Esophagus muscularis mucosa (tissue), 4 donors: ENCODE measurements at places on chromosomes 3 and 15.

GRCh38 chr3:1728510-1728909 is 370.2 kb upstream of the CNTN4 start:
- H3K27me3 ChIP-seq, result no peaks in the 10 kb centered on the region
- H3K4me3 ChIP-seq, result no peak overlapping the region
- H3K36me3 ChIP-seq, result no peaks in the 10 kb centered on the region
- H3K27ac ChIP-seq, result no peak overlapping the region
- H3K4me1 ChIP-seq, result no peaks in the 10 kb centered on the region

GRCh38 chr15:92151741-92152140 is 241.9 kb upstream of the ST8SIA2 start:
- H3K4me3 ChIP-seq, result no peak overlapping the region
- DNase-seq, result no peak
- peaks cover 13% of the 10 kb centered on the region for H3K36me3 ChIP-seq
- H3K27me3 ChIP-seq, result no peaks in the 10 kb centered on the region
- no peak overlapping the region for H3K27ac ChIP-seq
- no peaks in the 10 kb centered on the region for H3K4me1 ChIP-seq

DNA sequence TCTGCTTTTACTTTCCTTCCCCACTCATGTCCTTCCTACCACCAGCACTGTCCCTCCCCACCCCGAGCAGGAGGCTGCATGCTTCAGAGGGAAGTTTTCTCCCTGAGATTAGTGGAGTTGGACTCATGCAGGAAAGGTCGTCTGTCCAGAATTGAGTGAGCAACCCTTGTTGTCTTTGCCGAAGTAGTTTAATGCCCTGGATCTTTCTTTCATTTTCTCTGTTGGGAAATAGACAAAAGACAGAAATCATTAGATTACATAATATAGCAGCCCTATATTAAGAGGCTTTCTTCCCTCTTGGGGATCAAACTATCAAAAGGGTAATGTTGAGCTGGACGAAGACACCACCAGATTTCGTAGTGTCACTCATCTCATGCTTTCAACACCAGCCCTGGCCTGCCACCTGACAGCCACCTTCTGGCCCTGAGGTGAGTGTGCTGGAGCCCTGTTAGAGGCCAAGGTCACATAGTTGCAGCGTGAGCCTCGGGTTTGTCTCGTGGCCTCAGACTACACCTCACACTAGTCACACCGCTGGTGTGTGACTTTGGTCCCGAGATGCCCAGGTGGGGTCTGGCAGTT is 231.0 kb downstream of the ITPR1 start:
- no peaks in the 10 kb centered on the region for H3K27me3 ChIP-seq
- peaks cover 25% of the 10 kb centered on the region for H3K36me3 ChIP-seq
- H3K4me1 ChIP-seq, result peaks cover 48% of the 10 kb centered on the region
- DNase-seq, result no peak
- no peak overlapping the region for H3K4me3 ChIP-seq

- H3K36me3 ChIP-seq, result peaks cover 7% of the 10 kb centered on the region
- no peak overlapping the region for H3K4me3 ChIP-seq
- no peaks in the 10 kb centered on the region for H3K27me3 ChIP-seq
- no peak for DNase-seq
- H3K4me1 ChIP-seq, result peaks cover 15% of the 10 kb centered on the region
- peak overlapping the region; percentile 70 for H3K27ac ChIP-seq
Observed at GRCh38 chr3:10173095-10173925, 8.6 kb downstream of the IRAK2 start.

DNA sequence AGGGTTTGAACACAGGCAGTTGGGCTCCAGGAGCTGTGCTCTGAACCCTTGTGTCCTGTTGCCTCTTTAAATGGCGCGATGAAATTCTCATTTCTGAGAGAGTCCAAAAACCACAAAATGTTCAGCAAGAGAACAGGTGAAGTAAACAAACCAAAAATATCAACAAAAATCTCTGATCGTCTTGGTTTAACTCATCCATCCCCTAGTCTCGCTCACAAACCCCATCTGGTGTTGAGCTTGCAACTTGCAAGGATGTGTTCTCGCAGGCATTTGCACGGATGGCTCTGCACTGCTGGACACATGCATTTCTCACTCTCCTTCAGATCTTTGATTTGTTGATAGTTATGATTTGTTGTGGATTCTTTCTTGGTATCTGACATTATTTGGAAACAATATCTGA is 31.1 kb downstream of the FAH start:
- H3K27me3 ChIP-seq, result no peaks in the 10 kb centered on the region
- no peak for DNase-seq
- no peak overlapping the region for H3K4me3 ChIP-seq
- H3K27ac ChIP-seq, result no peak overlapping the region

GRCh38 chr3:190101320-190102011 is 19.2 kb downstream of the P3H2 start:
- H3K27me3 ChIP-seq, result no peaks in the 10 kb centered on the region
- no peaks in the 10 kb centered on the region for H3K36me3 ChIP-seq
- DNase-seq, result no peak

DNA sequence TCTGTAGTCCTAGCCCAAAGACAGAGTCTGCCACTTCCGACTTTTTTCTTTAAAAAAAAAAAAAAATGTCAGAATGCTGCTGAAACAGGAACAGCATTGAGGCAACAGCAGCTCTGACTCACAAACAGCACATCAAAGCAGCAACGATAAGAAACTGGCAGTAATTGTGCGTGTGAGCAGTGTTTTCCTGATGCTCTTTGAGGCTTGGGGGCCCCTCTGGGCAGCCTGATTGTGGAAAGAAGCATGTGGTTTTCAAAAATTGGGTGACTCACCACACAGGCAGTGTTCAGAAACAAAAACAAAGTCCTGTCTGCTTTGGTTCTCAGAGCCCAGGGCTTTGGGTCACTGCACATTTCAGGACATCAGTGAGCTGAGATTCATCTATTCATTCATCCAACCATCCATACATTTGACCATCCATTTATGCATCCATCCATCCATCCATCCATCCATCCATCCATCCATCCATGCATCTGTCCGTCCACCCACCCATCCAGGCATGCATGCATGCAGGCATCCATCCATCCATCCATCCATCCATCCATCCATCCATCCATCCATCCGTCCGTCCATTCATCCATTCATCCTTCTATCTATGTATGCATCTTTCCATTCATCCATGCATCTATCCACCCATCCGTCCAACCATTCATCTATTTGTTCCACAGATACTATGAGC is 308.4 kb downstream of the RPLP1 start:
- H3K4me1 ChIP-seq, result no peaks in the 10 kb centered on the region
- H3K4me3 ChIP-seq, result no peak overlapping the region
- H3K36me3 ChIP-seq, result no peaks in the 10 kb centered on the region
- peak overlapping the region; percentile 44 for H3K27ac ChIP-seq

GRCh38 chr3:128546646-128547045 is 53.6 kb upstream of the GATA2 start:
- no peak overlapping the region for H3K4me3 ChIP-seq
- DNase-seq, result peak; percentile 57
- H3K4me1 ChIP-seq, result peaks cover 25% of the 10 kb centered on the region

GRCh38 chr3:156677536-156677935 is 3.1 kb downstream of the TIPARP start:
- H3K27me3 ChIP-seq, result no peaks in the 10 kb centered on the region
- no peak for DNase-seq
- peaks cover 59% of the 10 kb centered on the region for H3K4me1 ChIP-seq
- H3K36me3 ChIP-seq, result peaks cover 15% of the 10 kb centered on the region

DNA sequence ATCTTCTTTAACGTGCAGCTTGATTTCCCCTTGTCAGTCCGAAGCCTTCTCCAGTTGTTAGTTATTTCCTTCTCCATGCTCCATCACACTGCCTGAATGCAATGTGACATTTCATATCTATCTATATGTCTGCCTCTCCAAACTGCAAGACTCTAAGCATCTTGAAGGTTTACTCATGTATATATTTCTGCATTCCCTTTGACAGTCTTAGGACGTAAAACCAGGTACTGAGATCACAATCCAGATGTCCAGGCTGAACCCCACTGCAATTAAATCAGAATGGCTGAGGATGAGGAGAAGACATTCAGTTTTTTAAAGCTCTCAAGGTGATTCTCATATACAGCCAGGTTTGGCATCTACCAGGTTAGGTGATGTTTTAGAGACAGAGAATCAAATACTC is 6.1 kb upstream of the SATB1 start:
- H3K27me3 ChIP-seq, result no peaks in the 10 kb centered on the region
- no peak overlapping the region for H3K4me3 ChIP-seq
- peaks cover 5% of the 10 kb centered on the region for H3K4me1 ChIP-seq
- no peak for DNase-seq

DNA sequence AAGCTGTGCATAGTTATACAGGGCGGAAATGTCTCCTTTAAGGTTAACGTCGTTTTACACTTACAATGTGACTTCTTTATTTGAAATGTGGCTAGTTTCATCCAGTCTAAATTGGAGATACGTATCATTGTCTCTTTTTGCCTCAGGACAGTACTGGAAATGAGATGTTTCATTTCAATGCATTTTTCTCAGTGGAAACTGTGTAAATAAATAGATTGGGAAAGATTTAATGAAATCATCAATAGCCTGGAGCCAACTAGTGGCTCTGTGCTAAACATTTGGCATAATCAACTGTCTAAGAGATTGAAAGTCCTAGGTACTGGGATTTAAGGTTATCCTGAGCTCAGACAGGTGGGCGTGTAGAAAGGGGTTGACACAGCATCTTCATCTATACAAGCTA is 691.5 kb upstream of the CCDC54 start:
- H3K36me3 ChIP-seq, result no peaks in the 10 kb centered on the region
- no peak overlapping the region for H3K27ac ChIP-seq
- no peaks in the 10 kb centered on the region for H3K27me3 ChIP-seq
- H3K4me1 ChIP-seq, result no peaks in the 10 kb centered on the region

DNA sequence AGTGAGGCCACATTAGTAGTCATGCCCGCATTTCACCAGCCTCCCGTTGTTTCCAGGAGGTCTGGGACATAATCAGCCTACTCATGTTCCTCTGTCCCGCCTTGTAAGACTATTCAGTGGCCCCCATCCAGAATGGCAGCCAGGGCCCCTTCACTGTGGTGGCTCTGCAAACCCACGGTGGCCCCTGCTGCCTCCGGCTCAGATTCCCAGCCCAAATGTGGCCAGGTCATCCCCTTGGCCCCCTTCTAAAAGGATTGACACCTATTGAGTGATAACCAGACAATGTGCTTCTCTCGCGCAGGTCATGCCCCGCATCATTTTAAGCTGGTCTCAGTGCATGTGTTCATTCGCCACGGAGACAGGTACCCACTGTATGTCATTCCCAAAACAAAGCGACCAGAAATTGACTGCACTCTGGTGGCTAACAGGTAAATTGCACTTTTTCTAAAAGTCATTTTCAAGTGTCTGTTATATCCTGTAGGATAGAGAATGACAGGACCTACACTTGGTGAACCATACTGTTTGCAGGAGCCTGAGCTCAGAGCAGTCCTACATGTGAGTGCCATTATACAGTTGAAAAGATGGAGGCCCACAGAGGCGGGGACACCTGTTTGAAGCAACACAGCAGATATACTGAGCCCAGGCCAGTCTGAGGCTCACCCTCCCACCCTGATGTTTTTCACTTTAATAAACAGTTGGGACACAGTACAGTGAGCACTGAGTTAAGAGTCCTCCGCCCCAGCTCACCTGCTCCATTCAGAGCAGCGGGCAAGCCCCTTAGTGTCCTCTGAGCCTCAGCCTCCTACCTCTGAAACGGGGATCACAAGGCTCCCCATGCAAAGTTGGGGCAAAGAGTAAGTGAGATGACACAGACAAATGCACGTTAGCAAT is 47.7 kb downstream of the PXYLP1 start:
- H3K27ac ChIP-seq, result peak overlapping the region; percentile 51
- no peak for DNase-seq
- H3K36me3 ChIP-seq, result peaks cover 29% of the 10 kb centered on the region
- H3K27me3 ChIP-seq, result no peaks in the 10 kb centered on the region
- H3K4me3 ChIP-seq, result no peak overlapping the region

- no peaks in the 10 kb centered on the region for H3K27me3 ChIP-seq
- DNase-seq, result no peak
- no peak overlapping the region for H3K4me3 ChIP-seq
- no peaks in the 10 kb centered on the region for H3K36me3 ChIP-seq
Observed at GRCh38 chr3:61772456-61772855, 211.1 kb downstream of the PTPRG start.

- H3K36me3 ChIP-seq, result no peaks in the 10 kb centered on the region
- H3K4me3 ChIP-seq, result no peak overlapping the region
- peak; percentile 95 for DNase-seq
Observed at GRCh38 chr3:42683875-42684598, 1.3 kb upstream of the KLHL40 start.

GRCh38 chr3:111033470-111034050 is 38.1 kb upstream of the NECTIN3 start:
- no peak for DNase-seq
- H3K27me3 ChIP-seq, result no peaks in the 10 kb centered on the region
- H3K27ac ChIP-seq, result no peak overlapping the region
- no peak overlapping the region for H3K4me3 ChIP-seq
- H3K36me3 ChIP-seq, result no peaks in the 10 kb centered on the region

DNA sequence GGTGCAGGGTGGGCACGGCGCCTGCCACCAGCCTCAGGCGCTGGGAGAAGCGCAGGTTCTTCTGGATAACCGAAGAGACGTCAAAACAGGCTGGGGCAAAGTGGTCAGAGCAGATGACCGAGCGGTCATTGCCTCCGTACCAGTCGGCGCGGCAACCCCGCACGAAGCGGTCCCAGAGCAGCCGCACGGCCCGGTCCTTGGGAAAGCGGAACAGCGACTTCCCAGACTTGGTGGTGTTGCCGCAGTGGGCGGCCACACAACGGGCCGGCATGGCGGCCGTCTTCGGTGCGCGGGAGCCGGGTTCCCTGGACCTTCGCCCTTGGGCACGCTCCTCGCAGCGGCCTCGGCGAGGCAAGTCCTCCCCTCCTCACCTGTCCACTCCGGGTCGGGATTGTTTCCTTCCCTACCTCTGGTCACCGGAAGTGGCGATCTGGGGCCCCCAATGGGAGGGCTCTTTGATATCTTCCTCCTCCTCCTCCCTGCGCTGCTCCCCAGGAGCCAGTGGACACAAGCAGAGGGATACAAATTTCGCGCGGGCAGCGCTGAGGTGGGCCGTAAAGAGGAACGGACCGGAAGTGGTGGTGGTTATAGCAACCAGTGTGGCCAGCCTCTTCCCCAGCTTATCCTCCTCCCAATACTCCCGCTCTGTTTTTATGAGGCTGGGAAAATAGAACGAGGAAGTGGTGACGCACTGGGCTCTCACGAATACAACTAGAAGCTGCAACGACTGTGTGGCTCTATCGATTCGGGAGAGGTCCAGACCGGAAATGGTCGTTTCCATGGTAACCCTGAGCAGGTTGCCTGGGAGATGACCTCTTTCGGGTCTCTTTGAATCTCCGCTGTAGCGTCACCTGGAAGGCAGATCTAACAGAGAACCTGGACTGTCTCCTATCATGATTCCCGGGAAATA is at the start of the genes LRRC49 and THAP10:
Gene LRRC49 (plus strand): TSS at position 825 of the 910 bp plus-strand sequence. CDS start 69 bp downstream, at position 894.
Gene THAP10 (minus strand): TSS at position 432 of the 910 bp plus-strand sequence. CDS start 161 bp downstream, at position 271.
- H3K4me3 ChIP-seq, result peak within 1 kb of the TSS; percentile 65
- H3K36me3 ChIP-seq, result no peaks in the 10 kb centered on the region

DNA sequence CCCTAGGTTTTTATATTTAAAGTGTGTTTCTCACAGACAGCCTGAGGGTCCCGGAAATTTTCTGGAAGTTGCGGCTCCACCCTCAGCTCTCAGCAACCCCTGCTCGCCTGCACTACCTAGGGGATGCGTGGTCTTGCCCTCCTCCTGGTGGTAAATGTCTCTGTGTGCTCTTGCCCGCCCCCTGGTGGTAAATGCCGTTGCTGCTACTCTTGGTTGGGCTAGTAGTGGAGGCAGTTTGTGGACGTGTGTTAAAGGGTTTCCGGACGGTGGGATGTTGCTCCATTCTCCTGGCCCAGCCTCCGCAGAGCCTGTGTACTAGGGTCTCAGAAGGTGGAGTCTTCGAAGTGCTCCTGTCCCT is 27.4 kb downstream of the STOML1 start:
- peak; percentile 99 for DNase-seq
- H3K36me3 ChIP-seq, result no peaks in the 10 kb centered on the region
- peaks cover 10% of the 10 kb centered on the region for H3K4me1 ChIP-seq
- H3K27me3 ChIP-seq, result no peaks in the 10 kb centered on the region
- H3K27ac ChIP-seq, result no peak overlapping the region
